ENCODE measurements at places on chromosomes 13 and 19.

DNA sequence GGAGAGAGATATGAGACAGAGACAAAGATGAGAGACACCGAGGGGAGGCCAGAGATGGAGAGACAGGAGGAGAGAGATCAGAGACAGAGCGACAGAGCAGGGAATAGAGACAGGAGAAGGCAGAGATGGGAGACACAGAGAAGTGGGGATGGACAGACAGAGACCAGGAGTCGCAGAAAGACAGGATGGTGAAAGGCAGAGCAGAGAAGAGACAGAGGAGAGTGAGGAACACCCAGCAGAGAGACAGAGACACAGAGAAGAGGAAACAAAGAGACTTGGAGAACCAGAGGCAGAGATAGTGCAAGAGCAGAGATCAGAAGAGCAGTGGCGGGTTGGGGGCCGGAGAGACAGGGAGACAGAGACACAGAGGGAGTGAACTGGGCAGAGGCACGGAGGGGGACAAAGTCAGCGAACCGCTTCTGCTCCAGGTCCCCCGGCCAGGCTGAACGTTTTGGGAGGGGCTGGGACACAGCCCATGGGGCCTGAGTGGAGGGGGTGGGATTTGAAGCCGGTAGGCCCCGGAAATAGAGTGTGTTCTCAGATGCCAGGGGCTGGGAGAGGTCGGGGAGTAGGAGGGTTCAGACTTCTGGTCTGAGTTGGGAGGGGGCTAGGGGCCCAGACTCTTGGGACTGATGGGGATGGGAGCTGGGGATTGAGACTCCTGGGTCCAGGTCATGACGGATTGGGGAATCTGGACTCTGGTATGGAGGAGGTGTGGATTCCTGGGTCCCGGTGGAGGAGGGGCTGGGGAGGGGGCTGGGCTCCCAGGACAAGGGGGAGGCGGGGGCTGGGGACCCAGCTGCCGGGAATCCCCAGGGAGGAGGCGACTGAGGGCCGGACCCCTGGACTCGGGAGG lies 654 bp downstream of the ZNF579 start:
- DNase-seq: no peak

DNA sequence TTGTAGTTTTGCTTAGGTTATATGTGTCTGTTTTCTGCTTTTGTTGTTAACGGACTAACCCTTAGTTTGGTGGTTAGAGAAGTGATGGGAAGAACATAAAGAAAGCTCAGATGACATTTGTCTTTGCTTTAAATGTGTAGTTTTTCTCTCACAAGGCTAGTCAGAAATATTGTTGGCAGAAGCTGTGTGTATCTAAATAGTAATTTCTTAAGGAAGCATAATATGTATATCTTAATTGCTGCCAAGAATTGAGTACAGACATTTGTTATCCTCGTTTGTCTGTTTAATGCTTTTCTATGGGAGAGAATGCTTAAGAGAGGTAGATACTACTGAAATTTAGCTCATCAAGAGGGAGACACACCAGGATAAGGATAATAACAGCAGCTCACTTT lies 2.7 kb downstream of the RGCC start:
- no peak for DNase-seq

DNA sequence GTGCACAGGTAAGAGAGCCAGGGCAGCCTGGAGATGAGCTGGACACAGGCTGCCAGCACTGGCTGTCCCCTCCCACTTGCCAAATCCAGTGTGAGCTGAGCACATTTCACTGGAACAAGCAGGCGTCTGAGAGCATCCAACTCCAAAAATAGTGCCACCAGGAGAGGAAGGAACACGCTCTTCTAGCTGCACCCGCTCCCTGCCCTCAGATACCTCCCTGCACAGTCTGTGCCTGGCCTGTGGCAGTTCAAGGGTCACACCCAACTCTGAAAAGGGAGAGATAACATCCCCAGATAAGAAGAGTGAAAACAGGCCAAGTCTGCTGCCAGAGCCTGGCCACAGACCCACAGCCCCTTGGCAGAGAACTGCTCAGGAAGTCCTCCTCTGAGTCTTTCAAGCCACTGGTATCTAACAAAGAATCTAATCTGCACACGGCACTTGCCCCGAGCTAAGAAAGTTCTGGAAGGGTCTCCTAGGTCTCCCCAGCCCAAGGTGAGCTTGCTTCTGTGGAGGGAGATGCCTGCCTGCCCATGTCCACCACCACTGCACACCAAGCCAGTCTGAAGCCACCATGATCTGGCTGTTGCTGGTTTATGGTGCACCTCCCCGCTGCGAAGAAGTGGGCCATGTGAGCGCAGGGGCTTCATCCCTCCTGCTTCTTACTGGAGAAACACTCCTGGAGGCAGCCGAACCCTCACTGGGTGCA lies 14.7 kb downstream of the ELL start:
- no peak for DNase-seq

DNA sequence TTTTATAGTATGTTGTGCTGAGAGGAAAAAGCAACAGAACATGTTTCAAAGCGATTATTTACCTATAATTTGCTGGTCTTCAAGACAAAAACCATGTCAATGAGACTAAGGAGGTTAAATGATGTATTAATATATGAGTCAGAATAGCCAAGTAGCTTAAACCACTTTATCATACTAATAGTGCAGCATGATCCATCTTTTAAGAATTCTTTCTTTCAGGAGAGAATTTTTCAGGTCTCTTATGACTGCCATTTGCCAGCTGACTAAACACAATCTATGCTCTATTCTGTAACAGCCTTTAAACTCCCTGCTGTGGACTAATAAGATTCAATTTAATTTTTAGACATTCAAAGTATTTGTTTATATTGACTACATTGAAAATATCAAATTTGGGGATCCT lies 93.7 kb downstream of the TRPC4 start:
- DNase-seq: no peak

GRCh38 chr13:38763446-38764381 lies 76.8 kb downstream of the FREM2 start:
- DNase-seq: peak; percentile 28

DNA sequence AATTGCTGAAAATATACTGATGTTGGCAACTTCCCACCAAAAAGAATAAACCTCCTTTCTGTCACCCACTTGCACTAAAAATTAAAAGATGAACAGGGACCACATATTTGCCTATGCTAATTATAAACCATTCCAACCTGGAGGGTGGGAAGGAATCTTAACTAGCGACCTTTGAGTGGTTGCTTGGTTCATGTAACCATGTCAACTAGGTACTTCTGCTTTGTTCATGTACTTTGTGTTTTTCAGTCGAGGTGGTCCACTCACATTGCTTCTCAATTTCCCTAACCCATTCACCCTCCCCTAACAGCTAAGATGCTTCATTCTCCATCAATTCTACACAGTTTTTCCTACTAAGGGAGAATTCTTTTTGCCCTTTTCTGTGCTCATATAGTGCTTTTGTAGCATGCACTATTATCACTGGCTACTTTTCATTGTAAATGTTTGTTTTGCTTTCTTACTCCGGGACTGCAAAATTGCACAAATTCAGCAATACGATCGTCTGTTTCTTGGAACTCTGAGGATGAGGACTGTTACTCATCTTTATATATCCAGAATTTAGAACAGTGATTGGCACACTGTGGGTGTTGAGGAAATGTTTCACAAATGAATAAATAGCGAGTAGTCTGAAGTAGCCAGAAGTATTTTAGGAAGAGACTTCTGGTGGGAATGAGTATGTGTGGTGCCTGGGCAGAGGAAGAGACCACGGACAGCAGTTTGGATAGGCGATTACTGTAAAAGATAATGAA lies 187.5 kb downstream of the GPC6 start:
- DNase-seq: no peak

DNA sequence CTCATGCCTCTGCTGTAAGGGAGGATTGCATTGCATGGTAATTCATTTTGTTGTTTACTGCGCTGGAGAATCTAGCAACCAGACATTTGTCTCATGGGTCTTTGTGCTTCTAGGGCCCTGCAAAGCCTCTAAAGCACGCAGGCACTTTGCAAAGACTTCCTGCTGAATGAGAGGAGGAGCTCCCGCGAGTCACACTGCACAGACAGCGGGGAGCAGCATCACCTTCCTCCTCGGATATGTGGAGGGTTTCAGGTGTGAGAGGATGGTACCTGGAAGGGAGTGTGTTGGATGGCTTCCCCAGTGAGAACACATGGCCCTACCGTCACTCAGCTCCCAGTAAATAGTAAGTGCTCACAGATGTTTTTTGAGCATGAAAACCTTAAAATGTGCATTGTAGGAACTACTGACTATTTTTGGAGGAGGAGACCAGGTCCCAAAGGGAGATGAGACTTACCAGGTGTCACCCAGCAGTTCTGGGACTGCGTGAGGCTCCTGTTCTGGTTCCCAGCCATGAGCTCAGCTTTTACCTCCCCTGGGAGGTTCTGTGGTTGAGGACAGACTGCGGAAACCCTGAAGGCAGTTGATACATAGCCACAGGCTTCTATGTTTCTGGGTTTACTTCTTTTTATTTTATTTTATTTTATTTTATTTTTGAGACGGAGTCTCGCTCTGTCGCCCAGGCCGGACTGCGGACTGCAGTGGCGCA lies 278.0 kb downstream of the FGF9 start:
- no peak for DNase-seq

GRCh38 chr13:22256111-22256639 lies 585.3 kb downstream of the FGF9 start:
- DNase-seq: no peak

- DNase-seq: no peak
These were observed 103.9 kb upstream of the UBL3 start for GRCh38 chr13:29954082-29955028.

Measured in hippocampal formation (tissue), 2 donors.